Stimulated activated CD8-positive, alpha-beta memory T cell treated with anti-CD3 and anti-CD28 coated beads, Interleukin-2, amount 100 ng/mL, for 1 hour (primary cell): ENCODE measurements at places on chromosomes 4 and X.

DNA sequence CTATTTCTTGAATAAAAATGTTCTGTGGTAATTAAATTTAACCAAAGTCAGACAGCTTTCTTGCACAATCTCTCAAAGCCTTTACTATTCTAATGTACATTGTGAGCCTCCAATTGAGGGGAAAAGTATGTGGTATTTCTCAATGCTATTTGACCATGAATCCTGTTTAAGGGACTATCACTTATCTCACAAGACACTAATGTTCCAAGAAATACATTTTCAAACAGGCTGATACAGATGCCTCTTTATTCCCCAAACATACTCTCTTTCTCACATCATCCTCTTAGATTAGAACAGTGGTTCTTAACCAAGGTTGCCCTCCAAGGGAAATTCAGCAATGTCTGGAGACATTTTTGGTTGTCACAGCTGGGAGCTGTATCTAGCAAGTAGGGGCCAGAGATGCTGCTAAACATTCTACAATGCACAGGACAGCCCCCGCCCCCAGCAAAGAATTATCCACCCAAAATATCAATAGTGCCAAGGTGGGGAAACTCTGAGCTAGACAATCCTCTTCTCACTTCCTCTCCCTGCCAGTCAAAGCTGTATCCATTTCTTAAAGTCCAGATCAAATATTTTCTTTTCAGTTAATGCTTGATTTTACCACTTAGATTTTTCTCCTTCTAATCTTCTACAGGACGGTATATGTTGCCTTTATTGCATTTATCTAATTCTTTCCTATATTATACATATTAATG lies 129.2 kb upstream of the TRIM2 start:
- DNase-seq: no peak

GRCh38 chrX:19514791-19515614 lies at the start of gene MAP3K15:
MAP3K15 (minus strand) TSS chrX:19515508; CDS start chrX:19515261, 247 bp downstream.
- DNase-seq: no peak

- DNase-seq: no peak
These were observed 21.1 kb upstream of the STIM2 start for GRCh38 chr4:26839534-26839951.

DNA sequence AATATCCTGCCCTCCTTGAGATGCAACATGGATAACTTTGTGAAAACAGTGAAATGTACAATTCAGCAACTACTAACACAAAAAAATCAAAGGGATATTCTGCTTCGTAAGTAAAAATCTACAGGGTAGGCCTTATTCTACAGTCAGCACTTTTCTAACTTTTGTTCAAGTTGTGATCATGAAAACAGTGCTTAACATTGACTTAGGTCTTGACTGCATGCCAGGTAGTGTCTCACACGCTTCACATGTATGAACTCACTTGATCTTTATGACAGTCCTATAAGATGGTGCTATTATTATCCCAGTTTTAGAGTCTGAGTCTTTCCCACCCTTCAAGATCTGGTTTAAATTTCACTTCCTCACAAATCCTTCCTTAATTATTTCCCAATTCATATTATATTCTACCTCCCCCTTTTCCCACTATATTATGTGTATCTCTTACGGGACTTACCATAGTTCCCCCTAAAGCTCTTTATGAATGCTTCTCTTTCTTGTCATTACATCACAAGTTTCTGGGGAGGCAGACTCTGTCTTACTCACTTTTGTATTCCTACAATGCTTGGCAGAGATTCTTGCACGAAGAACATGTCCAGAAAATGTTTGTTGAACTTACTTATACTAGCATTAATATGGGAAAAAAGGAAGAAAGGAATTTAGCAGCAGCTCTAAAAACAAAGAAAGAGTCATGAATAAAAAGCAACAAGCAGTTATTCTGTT lies 179.8 kb downstream of the SCFD2 start:
- no peak for DNase-seq

- DNase-seq: no peak
These were observed 568.3 kb upstream of the SLIT2 start for GRCh38 chr4:19683426-19683825.

DNA sequence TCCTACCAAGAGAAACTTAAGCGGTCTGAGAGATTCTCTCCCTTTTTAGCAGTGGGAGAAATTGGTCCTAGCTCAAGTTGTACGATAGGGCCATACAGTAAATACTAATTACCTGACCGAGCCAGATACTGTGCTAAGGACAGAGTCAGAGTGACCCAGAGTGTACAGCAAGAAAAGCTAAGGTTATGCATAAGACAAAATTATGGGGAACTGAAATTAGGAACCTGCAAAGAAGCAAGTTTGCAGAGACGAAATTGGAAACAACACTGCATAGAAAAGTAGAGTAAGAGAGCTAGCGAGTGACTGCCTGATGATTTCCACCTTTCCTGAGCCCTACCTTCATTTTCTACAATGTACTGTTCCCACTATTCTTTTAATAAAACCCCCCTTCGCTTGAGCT lies 278.1 kb downstream of the NKX6-1 start:
- DNase-seq: no peak

GRCh38 chr4:8578717-8579116 lies 1.5 kb upstream of the GPR78 start:
- DNase-seq: no peak
